ENCODE measurements at places on chromosomes 1 and 21.
A peak's percentile ranks its signal among the peaks of the same experiment; 100 is the strongest.

DNA sequence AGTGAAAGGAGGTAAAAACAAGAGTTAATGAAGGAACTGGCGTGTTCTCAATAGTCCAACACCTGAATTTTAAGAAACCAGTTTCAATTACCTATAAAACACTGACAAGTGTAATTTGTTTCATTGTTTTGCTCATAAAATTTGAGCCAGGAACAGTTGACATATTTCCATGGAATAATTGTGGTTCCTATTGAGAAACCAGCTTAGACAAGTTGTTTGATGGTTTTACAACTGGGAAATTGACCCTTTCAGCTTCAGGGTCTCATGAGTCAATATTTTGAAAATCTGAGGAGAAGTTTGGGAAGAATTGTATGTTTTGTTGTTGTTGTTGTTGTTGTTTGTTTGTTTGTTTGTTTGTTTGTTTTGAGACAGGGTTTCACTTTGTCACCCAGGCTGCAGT lies 69.1 kb upstream of the GADD45A start:
- no peak for DNase-seq

- DNase-seq: no peak
Observed at GRCh38 chr1:178093951-178094738, at the start of gene RASAL2. Gene RASAL2 (plus strand): TSS chr1:178094104. CDS start chr1:178094493, 389 bp downstream.

DNA sequence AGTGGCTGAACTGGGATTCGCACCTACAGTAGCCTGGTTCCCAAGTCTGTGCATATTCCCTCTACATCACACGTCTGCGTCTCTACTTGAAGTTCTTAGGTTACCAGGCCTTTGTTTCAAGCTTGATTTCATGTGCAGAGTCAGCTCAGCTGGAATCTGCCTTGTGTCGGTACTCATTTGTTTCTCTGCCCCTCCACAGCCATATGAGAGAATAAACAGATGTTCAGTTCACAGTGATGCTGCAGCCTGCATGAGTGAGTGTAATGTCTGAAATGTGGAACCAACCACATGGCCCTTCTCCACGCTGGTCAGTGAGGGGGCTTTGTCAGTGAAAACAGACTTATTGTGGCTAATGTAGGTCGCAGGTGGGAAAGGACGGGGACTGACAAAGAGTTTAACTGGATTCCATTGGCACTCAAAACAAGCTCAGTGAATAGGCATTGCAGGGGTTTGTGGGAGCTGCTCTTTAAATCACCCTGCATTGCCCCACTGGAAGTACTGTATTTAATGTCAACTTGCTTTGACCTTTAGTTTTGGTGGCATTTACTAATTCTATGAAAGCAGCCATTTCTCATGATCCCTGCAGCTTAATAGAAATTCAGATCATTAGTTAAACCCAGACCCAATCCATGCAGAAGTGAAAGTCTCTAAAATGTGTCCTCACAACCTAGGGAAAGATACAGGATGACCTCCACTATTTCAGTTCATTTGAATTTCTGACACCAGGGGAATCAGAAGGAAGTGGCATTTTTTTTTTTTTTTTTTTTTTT lies 136.4 kb upstream of the FAM78B start:
- no peak for DNase-seq

GRCh38 chr1:217240656-217241055 lies 390.2 kb downstream of the GPATCH2 start:
- no peak for DNase-seq

GRCh38 chr1:41259221-41259620 lies 17.1 kb upstream of the SCMH1 start:
- no peak for DNase-seq

DNA sequence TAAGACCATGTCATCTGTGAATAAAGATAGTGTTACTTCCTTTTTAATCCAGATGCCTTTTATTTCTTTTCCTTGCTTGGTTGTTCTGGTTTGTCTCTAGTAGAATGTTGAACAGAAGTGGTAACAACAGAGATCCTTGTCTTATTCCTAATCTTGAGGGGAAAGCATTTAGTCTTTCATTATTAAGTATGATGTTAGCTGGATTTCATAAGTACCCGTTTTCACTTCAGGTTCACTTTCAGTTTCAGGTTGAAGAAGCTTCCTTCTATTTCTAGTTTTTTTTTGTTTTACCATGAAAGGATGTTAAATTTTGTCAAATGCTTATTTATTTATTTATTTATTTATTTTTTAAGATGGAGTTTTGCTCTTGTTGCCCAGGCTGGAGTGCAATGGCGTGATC lies 22.3 kb upstream of the AGPAT3 start:
- no peak for DNase-seq

DNA sequence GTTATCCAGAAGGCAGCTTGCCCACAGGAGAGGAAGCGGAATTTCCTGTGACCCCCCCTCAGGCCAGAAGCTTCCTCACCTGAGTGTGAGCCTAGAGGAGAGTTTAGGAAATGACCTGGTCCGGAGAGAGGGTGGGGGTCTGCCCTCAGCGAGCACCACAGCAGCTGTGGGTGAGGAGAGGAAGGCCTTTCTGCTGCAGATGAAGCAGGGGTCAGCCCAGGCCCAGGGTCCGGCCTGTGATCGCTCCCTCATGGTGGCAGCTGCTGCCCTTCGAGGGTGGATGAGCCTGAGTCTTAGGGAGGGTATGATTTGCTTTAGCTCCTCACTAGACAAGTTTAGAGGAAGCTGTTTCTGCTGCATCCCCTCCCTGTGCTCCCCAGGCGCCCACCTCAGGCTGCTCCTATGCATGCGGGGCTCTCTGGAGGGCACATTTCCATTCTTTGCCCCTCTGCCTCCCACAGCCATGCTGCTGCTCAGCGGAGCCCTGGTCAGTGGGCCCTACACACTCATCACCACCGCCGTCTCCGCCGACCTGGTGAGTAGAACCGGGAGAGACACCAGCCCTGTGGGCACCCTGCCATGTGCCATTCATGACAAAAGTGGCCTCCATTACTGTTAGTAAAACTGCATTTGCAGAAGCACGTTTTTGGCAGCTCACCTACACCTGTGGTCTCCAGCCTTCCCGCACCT lies 53.0 kb downstream of the SLC37A1 start:
- DNase-seq: no peak

DNA sequence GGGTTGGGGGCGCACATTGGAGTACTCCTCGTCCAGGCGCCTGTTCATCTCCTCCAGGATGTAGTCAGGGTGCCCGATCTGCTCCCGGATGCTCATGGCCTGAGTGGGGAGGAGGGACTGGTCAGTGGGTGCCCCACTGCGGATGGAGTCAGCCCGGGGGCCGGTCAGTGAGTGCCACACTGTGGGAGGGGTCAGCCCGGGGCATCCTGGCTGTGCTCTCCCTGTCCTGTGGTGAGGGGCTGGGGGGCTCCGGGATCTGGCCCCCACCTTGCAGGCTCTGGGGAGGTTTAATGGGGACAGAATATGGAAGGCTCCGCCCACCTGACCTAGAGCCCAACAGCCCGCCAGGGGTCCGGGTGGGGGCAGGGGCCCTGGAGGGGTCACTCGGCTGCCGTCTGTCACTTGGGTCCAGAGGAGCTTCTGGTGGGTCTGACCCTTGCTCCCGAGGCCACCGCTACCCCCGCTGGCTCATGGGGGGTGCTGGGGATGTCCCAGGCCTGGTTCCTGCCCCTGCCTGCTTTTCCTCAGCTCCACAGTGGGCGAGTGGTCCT lies 8.8 kb downstream of the PRXL2B start:
- DNase-seq: no peak

- no peak for DNase-seq
Observed at GRCh38 chr1:22365331-22366295, 86.0 kb upstream of the ZBTB40 start.

DNA sequence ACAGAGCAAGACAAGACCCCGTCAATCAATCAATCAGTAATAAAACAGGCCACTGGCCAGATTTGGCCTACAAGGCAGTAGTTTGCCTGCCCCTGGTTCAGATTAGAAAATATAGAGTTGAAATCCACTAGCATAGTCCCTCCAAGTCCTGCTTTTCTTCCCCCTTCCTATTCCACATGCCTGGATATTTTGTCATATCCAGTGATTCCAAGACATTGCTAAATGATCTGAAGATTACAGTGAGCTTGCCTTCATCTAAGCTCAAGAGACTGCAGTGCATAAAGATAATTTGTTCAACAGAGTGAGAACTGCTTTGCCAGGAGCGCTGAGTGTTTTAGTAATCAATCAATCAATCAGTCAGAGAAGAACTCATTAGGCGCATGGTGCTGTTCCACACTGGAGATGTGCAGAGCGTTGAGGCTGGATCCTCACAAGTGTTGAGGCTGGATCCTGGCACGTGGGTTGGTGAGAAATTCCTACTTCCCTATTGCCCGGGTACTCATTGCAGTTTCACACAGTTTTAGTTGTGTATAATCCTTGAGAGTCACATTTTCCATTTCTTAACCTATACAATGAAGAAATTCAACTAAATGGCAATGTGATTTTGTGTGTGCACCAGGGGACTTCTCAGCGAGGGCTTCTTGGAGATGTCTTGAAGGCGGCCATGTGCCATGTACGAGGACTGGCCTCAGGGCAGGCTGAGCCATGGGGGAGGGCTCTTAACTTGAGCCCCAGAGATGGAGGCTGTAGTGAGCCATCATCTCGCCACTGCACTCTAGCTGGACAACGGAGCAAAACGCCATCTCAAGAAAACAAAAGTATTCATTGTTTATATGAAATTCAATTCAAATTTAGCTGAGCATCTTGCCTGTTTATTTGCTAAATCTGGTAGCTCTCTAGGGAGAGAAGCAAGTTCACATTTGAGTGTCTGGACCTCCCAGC lies 76.3 kb downstream of the TOMM20 start:
- DNase-seq: no peak

GRCh38 chr1:174301295-174302077 lies 142.2 kb downstream of the RABGAP1L start:
- no peak for DNase-seq

DNA sequence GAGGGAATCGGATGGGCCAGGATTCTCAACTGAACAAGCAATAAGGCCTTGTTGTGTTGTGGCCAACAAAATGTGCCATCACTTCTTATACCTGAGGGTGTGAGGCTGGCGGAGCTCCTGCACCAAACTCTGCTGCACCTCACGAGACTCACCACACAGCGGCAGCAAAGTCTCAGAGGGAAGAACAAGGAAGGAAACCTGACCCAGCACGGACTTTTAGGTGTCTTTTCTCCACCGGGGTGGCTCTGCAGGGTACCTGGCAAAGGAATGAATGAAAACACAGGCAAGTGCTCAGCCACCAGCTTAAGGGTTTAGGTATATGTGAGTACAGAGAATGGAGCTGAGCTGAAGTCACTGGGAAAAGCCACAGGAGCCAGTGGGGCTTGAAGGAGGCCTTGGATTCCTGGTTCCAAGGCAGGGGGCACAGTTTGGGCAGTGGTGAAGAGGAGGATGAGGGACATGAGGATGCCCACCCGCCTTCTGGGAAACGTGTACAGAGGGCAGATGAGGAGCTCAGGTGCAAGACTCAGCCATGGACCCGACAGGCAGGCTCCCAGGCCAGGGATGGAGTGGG lies 31.1 kb upstream of the HSD3B1 start:
- DNase-seq: no peak

GRCh38 chr1:66752000-66752592 lies at the start of gene DYNLT5:
Gene DYNLT5 (plus strand): TSS chr1:66752459. CDS start chr1:66754659, 2,200 bp downstream.
- no peak for DNase-seq

GRCh38 chr1:31789259-31790065 lies 25.3 kb upstream of the ADGRB2 start:
- DNase-seq: peak; percentile 44

- DNase-seq: no peak
Observed at GRCh38 chr21:45304945-45305344, 17.2 kb upstream of the POFUT2 start.

- DNase-seq: no peak
Observed at GRCh38 chr1:10791105-10791951, 5.1 kb downstream of the CASZ1 start.

GRCh38 chr1:157004806-157005205 lies 40.7 kb downstream of the ARHGEF11 start:
- DNase-seq: no peak

GRCh38 chr1:180230791-180231505 lies 884 bp downstream of the LHX4 start:
- no peak for DNase-seq

GRCh38 chr1:152860129-152860528 lies 333 bp downstream of the LCE7A start:
- DNase-seq: no peak

GRCh38 chr1:119779869-119780356 lies 11.2 kb upstream of the HMGCS2 start:
- DNase-seq: peak; percentile 40

GRCh38 chr1:117576236-117576635 lies 29.6 kb upstream of the TENT5C start:
- no peak for DNase-seq

All from epithelial cell of prostate (primary cell).